ENCODE measurements at places on chromosomes 5 and 9.

GRCh38 chr9:38686933-38687332 lies 33.0 kb downstream of the FAM240B start:
- no peaks in the 10 kb centered on the region for H3K27me3 ChIP-seq
- peak overlapping the region; percentile 5 for H3K4me3 ChIP-seq
- H3K27ac ChIP-seq: no peak overlapping the region
- no peak for DNase-seq

DNA sequence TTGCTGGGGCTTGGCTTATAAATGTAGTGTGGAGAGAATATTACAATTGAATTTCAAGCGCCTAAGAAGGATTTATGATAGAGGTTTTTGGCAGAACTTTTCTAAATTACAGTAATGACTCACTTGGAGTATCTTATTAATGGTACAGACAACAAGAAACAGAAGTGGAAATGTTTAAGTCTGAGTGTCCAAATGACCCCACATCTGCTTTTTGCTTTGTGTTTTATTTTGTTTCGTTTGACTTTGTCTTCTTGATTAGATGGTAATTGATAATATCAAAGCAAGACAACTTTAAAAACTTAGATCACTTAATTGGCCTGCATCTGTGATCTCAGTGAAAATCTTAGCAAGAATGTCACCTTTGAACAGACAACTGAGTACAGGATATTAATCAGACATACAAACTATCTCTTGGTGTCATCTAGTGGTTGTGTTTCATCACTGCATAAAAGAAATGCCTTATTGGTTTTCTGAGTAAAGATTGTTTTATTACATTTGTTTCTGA lies 577.4 kb downstream of the ISL1 start:
- no peaks in the 10 kb centered on the region for H3K36me3 ChIP-seq
- DNase-seq: no peak
- H3K27ac ChIP-seq: no peak overlapping the region
- H3K4me1 ChIP-seq: no peaks in the 10 kb centered on the region
- no peak overlapping the region for H3K4me3 ChIP-seq

GRCh38 chr5:41309275-41309674 lies 95.9 kb upstream of the C6 start:
- no peaks in the 10 kb centered on the region for H3K36me3 ChIP-seq
- no peak overlapping the region for H3K4me3 ChIP-seq
- H3K4me1 ChIP-seq: no peaks in the 10 kb centered on the region
- no peak for DNase-seq
- no peak overlapping the region for H3K27ac ChIP-seq
- H3K27me3 ChIP-seq: no peaks in the 10 kb centered on the region

GRCh38 chr9:130461731-130462130 lies 17.0 kb downstream of the ASS1 start:
- no peak for DNase-seq
- H3K4me1 ChIP-seq: no peaks in the 10 kb centered on the region
- no peak overlapping the region for H3K4me3 ChIP-seq
- H3K27me3 ChIP-seq: no peaks in the 10 kb centered on the region

DNA sequence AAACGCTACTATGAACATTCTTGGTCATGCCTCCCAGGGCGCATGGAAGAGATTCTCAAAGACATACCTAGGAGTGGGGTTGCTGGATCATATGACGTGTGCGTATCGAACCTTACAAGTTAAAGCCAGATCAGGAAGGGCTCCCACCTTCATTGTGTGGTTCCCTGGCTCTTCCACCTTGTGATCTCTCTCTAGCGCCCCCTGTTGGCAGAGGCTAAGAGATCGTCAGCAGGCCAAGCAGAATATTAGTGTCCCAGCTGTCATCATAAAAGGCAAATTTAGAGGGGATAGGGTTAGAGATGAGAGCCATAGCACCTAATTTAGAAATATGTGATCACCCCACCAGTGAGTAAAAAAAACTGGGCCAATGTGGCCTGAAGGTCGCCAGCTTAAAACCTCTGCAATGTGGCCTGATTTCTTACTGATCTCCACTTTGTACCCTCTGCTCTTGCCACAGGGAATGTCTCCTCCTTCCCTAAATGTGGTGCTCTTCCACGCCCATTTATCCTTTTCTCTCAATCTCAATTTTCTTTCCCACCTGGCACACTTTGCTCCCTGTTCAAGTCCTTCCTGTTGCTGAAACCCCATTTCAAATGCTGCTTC lies 91.7 kb upstream of the SHB start:
- H3K36me3 ChIP-seq: no peaks in the 10 kb centered on the region
- peaks cover 4% of the 10 kb centered on the region for H3K4me1 ChIP-seq
- DNase-seq: peak; percentile 75
- no peaks in the 10 kb centered on the region for H3K27me3 ChIP-seq
- no peak overlapping the region for H3K4me3 ChIP-seq

GRCh38 chr9:70474413-70474812 lies 60.0 kb upstream of the KLF9 start:
- H3K36me3 ChIP-seq: no peaks in the 10 kb centered on the region
- peaks cover 7% of the 10 kb centered on the region for H3K4me1 ChIP-seq
- no peak for DNase-seq

DNA sequence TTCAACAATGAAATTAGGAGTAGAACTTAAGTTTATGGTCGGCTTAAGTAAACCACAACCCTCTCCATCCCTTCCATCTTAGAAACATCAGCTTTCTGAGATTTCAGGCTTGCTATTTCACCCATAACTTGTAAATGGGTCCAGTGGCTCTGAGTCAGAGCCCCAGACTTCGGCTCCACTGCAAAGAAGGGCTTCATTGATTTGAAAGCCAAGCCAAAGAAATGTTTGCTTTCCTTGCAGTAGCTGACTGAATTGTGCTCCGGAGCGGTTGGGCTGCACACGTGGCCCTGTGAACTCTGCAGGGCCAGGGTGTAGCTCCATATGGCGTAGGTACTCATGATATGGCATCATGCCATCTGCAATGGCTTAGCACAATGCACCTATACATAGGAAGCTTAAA lies 57.0 kb downstream of the NREP start:
- H3K36me3 ChIP-seq: no peaks in the 10 kb centered on the region
- H3K27ac ChIP-seq: no peak overlapping the region
- peaks cover 4% of the 10 kb centered on the region for H3K4me1 ChIP-seq
- H3K4me3 ChIP-seq: no peak overlapping the region
- no peaks in the 10 kb centered on the region for H3K27me3 ChIP-seq
- no peak for DNase-seq

GRCh38 chr5:156394642-156395305 lies 67.8 kb downstream of the SGCD start:
- peak overlapping the region; percentile 51 for H3K27ac ChIP-seq
- H3K4me1 ChIP-seq: peaks cover 7% of the 10 kb centered on the region
- no peak overlapping the region for H3K4me3 ChIP-seq
- H3K36me3 ChIP-seq: no peaks in the 10 kb centered on the region

DNA sequence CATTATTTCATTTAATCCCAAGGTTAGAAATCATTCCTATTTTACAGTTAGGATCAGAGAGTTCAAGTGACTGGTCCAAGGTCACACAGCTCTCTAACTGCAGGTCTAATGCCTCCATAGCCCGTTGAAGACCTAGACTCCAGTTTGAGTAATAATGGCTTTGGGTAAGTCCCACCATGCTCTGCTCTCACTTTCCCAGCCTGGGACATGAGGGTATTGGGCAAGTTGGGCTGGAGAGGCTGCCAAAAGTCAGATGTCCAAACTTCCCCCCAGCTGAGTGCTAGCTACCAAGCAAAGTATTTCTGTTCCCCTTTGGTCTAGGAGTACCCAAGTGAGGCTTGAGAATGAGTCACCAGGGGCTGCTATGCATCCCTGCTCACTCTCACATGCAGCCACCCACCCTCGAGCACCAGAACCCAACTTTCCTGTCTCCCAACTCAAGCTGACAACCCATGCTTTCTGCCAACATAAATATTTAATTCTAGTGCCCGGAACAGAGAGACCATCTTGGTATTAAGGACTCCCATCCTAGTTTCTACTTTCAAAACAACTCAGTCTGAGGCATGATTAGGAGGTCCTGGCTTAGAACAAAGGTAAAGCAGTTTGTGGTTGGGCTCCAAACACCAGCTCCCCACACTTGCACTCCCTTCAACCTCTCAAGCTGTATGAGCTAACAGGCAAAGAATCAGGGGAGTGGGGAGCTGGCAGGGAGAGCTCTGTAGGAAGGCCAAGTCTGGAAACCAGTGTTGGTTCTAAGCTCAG lies 236.5 kb upstream of the TRIM32 start:
- H3K4me1 ChIP-seq: no peaks in the 10 kb centered on the region
- no peak for DNase-seq
- no peak overlapping the region for H3K4me3 ChIP-seq
- no peak overlapping the region for H3K27ac ChIP-seq
- no peaks in the 10 kb centered on the region for H3K27me3 ChIP-seq
- H3K36me3 ChIP-seq: no peaks in the 10 kb centered on the region

GRCh38 chr9:135464181-135464580 lies 15.4 kb upstream of the PPP1R26 start:
- no peaks in the 10 kb centered on the region for H3K4me1 ChIP-seq
- no peaks in the 10 kb centered on the region for H3K27me3 ChIP-seq
- H3K4me3 ChIP-seq: no peak overlapping the region
- H3K36me3 ChIP-seq: no peaks in the 10 kb centered on the region

DNA sequence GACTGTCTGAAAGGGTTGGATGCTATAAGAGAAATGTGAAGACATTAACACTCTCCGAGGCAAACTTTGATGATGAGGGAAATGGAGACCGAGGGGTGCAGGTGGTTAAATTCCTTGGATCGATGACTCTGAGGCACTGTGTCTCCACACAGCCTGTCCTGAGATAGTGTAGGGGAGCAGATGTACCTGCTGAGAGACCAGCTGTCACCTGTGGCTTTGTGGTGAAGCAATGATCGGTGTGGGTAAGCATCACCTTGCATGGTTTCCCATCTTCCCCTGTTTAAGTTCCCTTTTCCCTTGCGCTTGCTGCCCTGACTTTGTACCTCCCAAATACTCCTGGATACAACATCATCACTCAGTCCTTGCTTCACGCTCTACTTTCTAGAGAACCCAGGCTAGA lies 9.8 kb upstream of the MIER3 start:
- H3K4me3 ChIP-seq: no peak overlapping the region
- no peak overlapping the region for H3K27ac ChIP-seq
- no peaks in the 10 kb centered on the region for H3K4me1 ChIP-seq
- H3K36me3 ChIP-seq: no peaks in the 10 kb centered on the region

DNA sequence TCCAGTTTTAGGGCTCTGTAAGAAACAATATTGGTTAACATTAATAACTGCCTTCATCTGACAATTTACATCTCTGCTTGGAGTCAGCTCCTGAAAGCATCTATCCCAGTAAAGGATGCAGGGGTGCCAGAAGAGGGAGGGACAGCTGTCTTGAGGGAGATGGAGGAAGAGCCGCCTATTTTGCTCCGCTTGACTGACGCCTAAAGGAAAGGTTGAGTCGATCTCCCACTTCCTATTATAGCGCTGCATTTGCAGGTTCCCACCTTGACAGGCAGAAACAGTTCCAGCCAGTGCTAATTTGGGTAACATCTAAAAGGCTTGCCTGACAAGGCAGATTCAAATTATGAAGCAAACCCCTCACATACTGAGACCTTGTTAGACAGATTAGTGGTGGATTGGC lies 374.6 kb downstream of the SPATA31D1 start:
- no peak overlapping the region for H3K27ac ChIP-seq
- H3K27me3 ChIP-seq: no peaks in the 10 kb centered on the region
- no peak overlapping the region for H3K4me3 ChIP-seq

DNA sequence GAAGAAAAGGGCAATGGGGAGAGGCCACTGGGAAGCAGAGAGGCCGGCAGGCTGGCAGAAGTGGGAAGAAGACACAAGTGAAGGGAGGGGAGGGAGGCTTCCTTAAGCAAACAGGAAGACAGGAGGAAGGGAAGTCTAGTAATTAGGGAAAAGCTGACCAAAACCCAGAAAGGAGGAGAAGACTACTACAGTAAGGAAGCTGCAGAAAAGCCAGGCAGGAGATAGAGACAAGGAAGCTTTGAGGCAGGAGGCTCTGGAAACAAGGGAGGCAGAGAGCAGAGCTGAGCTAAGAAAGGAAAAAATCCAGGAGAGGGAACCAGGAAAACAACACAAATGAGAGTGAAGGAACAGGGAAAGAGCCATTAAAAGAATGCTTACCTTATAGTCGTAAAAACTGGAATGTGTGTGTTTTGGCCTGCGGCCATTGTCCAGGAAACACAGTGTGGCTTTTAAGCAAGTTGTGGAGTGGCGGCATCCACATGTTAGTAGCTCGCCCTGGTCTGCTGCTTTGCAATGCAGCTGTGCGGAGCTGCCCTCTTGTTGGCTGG lies 317.1 kb upstream of the CLINT1 start:
- H3K4me1 ChIP-seq: peaks cover 14% of the 10 kb centered on the region
- no peaks in the 10 kb centered on the region for H3K27me3 ChIP-seq
- DNase-seq: no peak
- H3K36me3 ChIP-seq: no peaks in the 10 kb centered on the region
- H3K4me3 ChIP-seq: no peak overlapping the region

- no peak overlapping the region for H3K4me3 ChIP-seq
- H3K27me3 ChIP-seq: no peaks in the 10 kb centered on the region
- DNase-seq: no peak
- H3K27ac ChIP-seq: no peak overlapping the region
These were observed 52.0 kb upstream of the SNCAIP start for GRCh38 chr5:122259995-122260394.

GRCh38 chr9:127404631-127405030 lies 7.7 kb downstream of the SLC2A8 start:
- no peaks in the 10 kb centered on the region for H3K4me1 ChIP-seq
- H3K27ac ChIP-seq: no peak overlapping the region
- no peaks in the 10 kb centered on the region for H3K27me3 ChIP-seq
- H3K4me3 ChIP-seq: no peak overlapping the region
- peaks cover 57% of the 10 kb centered on the region for H3K36me3 ChIP-seq
- no peak for DNase-seq

- no peak overlapping the region for H3K27ac ChIP-seq
- H3K4me1 ChIP-seq: no peaks in the 10 kb centered on the region
- no peak for DNase-seq
- H3K27me3 ChIP-seq: no peaks in the 10 kb centered on the region
- H3K36me3 ChIP-seq: no peaks in the 10 kb centered on the region
These were observed 46.2 kb downstream of the SLC28A3 start for GRCh38 chr9:84294241-84294950.

DNA sequence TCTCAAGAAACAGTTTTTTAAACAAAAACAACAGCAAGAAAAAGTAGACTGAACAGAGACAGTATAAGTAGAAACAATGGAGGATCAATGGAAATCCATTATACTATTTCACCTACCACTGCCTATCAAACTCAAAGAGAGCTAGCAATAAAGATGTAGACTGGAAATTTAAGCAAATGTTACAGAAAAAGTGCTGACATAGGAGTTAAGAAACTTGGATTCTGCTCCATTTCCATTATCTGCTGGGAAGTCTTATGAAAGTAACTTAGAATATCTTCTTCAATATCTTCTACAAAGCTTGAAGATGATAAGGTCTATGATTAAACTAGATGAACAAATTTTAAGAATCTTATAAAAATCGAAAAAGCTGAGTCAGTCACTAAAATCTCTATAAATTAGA lies 1469.8 kb upstream of the C9orf72 start:
- no peaks in the 10 kb centered on the region for H3K36me3 ChIP-seq
- no peaks in the 10 kb centered on the region for H3K4me1 ChIP-seq
- no peak for DNase-seq
- no peak overlapping the region for H3K4me3 ChIP-seq

GRCh38 chr5:14237317-14238086 lies 94.4 kb downstream of the TRIO start:
- H3K36me3 ChIP-seq: no peaks in the 10 kb centered on the region
- no peak overlapping the region for H3K4me3 ChIP-seq
- H3K27me3 ChIP-seq: no peaks in the 10 kb centered on the region
- no peak overlapping the region for H3K27ac ChIP-seq
- no peak for DNase-seq

- H3K27ac ChIP-seq: peak overlapping the region; percentile 20
- DNase-seq: peak; percentile 41
- peaks cover 17% of the 10 kb centered on the region for H3K4me1 ChIP-seq
- no peak overlapping the region for H3K4me3 ChIP-seq
- H3K27me3 ChIP-seq: no peaks in the 10 kb centered on the region
These were observed 5.1 kb downstream of the PNPLA7 start for GRCh38 chr9:137545123-137545522.

Measured in tibial artery (tissue), 4 donors.